ENCODE measurements at places on chromosomes 2 and 18.

GRCh38 chr2:55048508-55049042 lies 1.7 kb downstream of the RTN4 start:
- no peak for DNase-seq

- no peak for DNase-seq
These were observed 149.0 kb upstream of the ZNF516 start for GRCh38 chr18:76643996-76644395.

- DNase-seq: no peak
These were observed 1.8 kb upstream of the RNF149 start for GRCh38 chr2:101310090-101310833.

DNA sequence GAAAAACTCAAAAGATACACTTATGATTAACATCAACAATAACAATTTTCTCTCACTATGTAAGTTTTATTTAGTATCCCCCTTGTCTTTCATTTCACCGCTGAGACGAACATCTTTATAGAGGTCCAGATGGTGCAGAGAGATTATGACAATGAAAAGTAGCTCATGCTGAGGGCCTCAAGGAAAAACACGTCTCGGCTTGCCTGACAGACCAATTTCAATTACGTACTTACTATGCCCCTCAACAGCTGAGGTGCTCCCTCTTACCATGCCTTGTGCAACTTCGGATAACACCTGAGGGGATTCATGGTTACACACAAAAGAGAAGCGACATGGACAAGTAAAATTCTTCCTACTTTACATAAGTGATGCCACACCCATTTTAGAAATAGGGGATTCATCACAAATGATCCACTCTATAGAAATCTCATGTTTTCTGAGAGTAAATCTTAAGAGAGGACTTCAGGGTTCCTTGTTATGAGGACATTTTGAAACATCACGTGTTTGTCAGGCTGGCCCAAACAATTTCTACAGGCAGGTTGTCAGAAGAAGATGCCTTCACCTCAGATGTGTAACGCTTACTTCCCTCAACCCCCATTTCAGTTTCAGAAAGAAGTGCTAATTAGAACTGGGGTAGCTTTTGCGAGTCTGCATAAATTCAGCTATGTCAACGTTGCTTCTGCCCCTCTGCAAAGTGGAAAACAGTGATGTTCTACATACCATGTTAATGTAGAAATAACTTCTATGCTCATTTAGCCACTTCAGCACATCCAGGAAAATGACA lies 191.4 kb downstream of the NRXN1 start:
- DNase-seq: no peak

DNA sequence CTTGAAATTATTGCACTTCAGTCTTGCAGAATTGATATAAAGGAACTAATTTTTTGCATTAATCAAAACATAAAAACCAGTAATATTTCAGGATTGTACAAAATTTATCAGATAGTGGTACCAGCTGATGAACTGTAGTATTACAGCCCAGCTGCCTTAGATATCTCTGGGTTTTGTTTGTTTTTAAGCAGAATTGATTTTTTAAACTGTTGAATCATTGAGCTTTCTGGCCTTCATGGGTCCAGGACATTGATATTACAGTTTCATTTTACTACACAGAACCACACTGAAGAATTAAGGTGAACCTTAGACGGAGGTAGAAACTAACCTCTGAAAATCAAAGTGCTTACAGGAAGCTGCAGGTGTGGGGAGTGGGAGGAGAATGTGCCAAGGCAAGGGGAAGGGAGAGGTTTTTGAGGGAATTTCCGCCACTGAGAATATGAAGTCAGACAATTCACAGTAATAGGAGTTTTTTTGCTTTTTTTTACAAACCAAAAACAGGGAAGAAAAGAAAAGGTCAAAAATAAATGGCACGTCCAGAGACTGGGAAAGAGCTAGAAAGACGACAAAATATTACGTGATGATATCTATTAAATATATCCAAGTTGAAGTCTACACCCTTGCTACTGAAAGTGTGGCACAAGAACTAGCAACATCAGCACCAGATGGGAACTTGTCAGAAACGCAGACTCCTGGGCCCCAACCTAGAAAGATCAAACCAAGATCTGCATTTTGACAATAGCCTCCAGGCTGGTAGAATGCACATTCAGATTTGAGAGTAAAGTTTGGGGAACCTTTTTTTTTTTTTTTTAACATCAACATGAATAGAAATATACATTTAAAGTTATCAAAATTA lies 40.8 kb upstream of the SPAG16 start:
- no peak for DNase-seq
